ENCODE measurements at places on chromosomes 1 and 21.

DNA sequence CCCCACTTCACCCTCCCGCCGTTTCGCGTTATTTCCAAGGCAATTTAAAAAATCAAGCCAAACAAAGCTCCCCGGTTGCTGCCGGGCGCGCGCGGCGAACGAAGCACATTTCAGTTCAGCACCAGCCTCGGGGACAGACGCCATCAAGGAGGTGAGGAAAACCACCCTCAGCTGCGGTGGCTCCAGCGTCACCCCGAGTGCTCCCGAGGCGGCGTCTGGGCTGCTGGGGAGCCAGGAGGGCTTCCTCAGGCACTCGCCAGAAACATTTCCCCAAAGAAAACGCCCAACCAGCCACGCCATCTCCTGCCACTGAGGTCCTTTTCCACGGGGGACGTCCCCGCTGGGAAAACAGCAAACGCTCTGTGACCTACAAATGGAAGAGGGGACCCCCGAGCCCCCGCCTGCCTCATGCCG lies 623 bp downstream of the GNG4 start:
- no peak for DNase-seq

DNA sequence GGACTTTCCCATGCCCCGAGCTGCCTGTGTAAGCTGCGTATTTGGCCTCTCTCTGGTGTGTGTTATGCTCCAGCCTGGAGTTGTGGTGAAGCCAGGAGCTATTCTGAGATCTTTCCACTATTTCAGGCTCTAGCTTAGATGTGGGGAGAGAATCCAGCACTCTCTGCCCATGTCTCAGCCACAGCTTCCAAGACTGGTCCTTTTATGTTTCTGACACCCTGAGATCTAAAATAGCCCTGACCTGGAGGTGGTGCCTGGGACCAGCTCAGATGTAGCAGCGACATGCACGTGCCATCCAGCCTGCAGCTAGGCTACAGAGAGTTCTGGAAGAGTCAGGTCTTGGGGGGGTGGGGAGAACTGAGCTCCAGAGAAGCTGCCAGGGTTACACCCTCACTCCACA lies 76.5 kb downstream of the TENT5C start:
- no peak for DNase-seq

DNA sequence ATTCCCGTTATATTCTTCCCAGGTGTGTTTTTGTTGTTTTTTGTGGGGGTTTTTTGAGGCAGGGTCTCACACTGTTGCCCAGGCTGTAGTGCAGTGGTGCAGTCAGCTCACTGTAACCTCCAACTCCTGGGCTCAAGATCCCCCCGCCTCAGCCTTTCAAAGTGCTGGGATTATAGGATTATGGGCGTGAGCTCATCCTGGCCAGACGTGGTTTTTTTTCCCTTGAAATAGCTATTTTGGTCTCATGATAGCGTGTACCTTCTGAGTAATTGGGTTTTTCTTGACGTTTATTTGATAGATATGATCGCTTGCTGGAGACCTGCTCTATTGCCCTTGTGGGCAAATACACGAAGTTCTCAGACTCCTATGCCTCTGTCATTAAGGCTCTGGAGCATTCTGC lies 17.6 kb downstream of the CTPS1 start:
- no peak for DNase-seq

DNA sequence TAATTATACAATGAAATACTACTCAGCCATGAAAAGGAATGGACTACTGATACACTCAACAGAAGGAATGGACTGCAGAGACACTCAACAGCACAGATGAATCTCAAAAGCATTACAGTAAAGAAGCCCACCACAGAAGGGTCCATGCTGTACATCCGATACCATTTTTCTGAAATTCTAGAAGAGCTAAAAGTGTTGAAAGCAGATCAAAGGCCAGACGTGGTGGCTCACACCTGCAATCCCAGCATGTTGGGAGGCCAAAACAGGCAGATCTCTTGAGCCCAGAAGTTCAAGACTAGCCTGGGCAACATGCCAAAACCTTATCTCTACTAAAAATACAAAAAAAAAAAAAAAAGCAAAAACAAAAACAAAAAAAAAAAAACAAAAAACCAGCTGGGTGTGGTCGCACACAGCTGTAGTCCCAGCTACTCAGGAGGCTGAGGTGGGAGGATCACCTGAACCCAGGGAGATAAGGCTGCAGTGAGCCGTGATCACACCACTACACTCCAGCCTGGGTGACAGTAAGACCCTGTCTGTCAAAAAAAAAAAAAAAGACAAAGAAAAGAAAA lies 15.5 kb downstream of the PPP1R15B start:
- no peak for DNase-seq

GRCh38 chr1:239997160-239997514 lies 94.5 kb upstream of the FMN2 start:
- no peak for DNase-seq

- DNase-seq: no peak
Measured at GRCh38 chr1:204511366-204511765, 4.8 kb upstream of the MDM4 start.

GRCh38 chr1:186627019-186627418 lies 53.2 kb downstream of the PTGS2 start:
- DNase-seq: no peak

DNA sequence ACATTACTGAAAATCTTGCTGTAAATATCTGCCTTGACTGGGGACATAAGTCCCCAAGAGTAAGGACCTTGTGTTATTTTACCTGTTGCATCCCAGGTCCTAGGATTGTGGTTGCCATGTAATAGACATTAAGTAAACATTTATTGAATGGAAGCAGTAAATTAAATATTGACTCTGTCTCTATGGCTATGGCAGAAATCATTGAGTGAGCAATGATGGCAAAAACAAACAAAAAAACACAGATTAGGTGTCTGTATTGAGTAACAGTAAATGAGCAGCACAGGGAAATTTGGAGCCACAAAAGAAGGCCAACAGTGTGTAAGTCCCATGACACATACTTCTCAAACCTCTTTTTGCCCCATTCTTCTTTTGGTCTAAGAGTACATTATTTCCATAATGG lies 240.4 kb downstream of the NFIA start:
- DNase-seq: peak; percentile 43

- no peak for DNase-seq
Measured at GRCh38 chr1:37133276-37134145, 99.2 kb upstream of the GRIK3 start.

- DNase-seq: no peak
Measured at GRCh38 chr1:78540048-78540447, 49.3 kb downstream of the PTGFR start.

GRCh38 chr21:35360870-35361570 lies 311.9 kb upstream of the RUNX1 start:
- DNase-seq: no peak

- no peak for DNase-seq
Measured at GRCh38 chr1:105208581-105208980, 1458.9 kb downstream of the AMY1C start.

- DNase-seq: no peak
Measured at GRCh38 chr1:111145963-111146768, 6.1 kb downstream of the CEPT1 start.

- no peak for DNase-seq
Measured at GRCh38 chr1:72018562-72018961, 263.8 kb downstream of the NEGR1 start.

DNA sequence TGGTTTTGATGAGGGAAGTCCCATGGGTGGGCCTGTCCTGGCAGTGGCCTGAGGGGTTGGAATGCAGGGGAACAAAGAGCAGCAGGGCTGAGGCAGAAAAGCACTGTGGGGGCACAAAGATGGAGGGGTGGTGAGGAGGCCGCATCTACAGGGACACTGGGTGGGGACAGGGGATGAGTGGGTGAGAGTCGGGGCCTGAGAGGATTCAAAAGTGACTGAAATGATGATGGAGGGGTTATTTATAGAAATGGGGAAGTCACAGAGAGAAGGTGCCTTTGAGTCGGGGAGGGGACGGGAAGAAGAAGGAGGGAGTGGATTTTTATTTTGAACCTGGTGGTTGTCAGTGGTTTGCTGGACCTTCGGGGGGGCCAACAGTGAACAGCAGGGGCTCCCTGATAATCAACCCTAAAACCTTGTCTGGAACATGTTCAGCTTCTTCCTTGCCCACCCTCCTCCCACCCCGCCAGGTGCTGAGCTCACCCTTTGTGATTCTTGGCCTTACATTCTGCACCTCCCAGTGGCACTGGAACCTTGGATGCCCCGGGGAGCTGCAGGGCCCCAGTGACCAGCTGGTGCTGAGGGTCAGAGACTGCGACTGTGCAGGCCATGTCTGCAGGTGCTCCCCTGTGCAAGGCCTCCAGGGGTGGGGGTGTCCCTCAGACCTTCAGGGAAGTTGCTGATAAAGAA lies 42.9 kb downstream of the IER5 start:
- DNase-seq: no peak

DNA sequence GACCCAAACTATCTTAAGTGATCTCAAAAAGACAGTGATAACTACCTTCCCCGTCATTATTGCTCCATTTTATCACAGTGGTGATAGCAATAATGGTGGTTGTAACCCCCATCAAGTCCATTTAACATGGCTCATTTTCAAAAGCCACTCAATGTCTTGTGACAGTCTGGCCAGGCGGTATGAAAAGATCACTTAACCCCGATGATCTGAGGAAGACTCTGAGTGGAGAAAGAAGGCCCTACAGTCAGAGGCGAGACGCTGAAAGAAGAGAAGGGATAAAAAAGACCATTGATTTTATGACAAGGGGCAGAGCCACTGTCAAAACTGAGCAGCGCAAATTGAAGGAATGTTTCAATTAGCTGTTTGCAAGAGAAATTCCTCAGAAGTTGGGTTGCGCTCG lies 417.2 kb upstream of the PBX1 start:
- DNase-seq: no peak

- no peak for DNase-seq
Measured at GRCh38 chr1:36408479-36408878, 10.8 kb upstream of the LSM10 start.

DNA sequence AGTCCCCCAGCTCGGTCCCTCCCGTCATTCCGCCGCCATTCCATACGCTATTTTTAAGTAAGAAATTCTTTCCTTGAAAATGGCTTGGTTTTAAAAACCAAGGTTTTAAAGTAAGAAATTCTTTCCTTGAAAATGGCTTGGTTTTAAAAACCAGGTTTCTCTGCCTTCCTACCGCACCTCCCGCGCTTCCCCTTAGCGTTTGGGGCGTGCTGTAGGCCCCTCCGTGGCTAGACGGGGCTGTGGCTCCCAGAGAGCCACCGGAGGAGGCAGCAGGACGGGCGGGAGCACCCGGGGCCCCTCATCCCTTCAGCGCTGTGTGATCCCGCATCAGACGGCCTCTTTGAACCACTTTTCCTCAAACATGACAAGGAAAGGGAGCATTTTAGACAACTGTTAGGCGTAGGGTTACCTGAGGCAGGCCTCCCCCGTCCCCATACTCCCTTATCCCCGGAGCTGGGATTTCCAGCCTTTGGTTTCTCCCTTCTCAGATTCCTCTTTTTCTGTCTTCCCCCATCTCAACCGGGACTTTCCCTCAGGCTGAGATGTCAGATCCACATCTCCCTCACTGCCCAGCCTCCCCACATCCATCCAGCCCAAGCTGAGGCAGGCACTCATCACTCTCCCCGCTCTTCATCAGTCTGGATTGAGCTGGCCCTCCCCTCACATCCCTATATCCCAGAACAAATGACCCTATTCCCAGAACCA lies 541 bp upstream of the CD58 start:
- DNase-seq: peak; percentile 57

- DNase-seq: no peak
Measured at GRCh38 chr1:33056426-33056825, 19.7 kb upstream of the AK2 start.

GRCh38 chr1:151156515-151156819 lies at the start of gene TNFAIP8L2:
Gene TNFAIP8L2, plus strand, starts transcription at chr1:151156649. Its CDS starts 2,049 bp downstream, at chr1:151158698.
- DNase-seq: no peak

GRCh38 chr1:9111957-9112356 lies 16.9 kb downstream of the GPR157 start:
- DNase-seq: no peak

DNA sequence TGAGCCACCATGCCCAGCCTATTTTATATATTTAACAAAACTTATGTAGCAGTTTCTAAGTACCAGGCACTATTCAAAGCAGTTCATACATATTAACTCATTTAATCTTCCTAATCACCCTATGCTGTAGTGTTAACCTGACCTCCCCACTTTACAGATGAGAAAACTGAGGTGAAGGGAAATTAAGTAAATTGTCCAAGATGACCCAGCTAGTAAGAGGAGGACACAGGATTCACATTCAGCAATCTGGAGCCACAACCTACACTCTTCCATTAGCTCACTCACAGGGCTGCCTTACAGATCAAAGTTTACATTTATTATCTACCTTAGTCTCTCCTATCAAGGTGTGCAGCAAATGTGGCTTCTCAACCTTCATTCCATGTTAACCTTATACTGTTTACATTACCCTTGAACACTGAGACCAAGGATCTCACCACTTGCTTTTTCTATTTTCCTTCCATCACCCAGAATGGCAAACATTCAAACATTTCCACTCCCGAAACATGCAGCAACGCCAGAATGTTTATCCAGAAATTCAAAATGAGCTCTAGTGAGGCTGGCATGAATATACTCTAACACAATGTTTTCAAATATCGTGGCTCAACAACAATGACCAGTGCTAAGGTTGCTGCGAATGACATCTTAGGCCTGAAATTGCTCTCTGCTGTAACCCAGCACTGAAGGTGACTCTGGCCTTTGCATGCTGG lies 24.5 kb downstream of the HIVEP3 start:
- DNase-seq: no peak

GRCh38 chr1:16422041-16422440 lies 15.2 kb downstream of the SPATA21 start:
- no peak for DNase-seq

GRCh38 chr21:38531039-38531541 lies 32.8 kb upstream of the ERG start:
- no peak for DNase-seq

GRCh38 chr1:3714284-3714741 lies 37.9 kb upstream of the CCDC27 start:
- DNase-seq: no peak

GRCh38 chr1:27632387-27633297 lies 2.3 kb downstream of the FGR start:
- no peak for DNase-seq

DNA sequence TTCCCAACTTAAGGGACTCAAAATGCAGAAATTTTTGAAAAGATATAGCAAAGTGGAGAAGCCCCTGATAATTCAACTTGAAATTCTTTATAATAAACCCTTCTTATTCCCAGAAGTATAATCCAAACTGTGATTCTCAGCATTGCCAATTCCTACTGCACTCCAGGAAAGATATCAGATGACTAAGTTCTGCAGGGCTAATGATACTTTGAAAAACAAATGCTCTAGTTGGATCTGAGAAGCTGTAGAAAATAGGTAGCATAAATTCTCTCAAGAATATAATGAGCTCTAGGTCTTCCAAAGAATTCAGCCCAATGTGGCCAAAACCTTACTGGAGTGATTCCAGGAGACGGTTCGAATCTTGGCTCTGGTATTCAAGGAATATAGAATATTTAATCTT lies 294.0 kb upstream of the PTBP2 start:
- no peak for DNase-seq

DNA sequence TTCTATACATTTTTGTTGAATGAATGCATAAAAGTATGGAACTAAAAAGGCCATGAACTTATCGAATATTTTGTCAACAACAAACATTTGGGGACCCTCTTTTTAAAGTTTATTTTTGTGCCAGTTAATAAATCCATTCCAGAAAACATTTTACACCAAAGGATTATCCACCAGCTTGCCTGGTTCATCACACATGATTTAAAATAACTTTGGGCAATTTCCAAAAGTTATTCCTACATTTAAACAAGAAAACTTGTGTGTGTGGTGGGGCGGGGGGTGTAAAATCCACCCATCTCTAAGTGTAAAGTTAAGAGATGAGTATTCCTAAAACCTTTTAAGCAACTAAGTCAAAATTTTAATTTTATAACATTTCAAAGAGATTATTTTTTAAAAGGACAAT lies 224.5 kb upstream of the SNX7 start:
- no peak for DNase-seq
